ENCODE measurements at places on chromosomes 5 and 9.

DNA sequence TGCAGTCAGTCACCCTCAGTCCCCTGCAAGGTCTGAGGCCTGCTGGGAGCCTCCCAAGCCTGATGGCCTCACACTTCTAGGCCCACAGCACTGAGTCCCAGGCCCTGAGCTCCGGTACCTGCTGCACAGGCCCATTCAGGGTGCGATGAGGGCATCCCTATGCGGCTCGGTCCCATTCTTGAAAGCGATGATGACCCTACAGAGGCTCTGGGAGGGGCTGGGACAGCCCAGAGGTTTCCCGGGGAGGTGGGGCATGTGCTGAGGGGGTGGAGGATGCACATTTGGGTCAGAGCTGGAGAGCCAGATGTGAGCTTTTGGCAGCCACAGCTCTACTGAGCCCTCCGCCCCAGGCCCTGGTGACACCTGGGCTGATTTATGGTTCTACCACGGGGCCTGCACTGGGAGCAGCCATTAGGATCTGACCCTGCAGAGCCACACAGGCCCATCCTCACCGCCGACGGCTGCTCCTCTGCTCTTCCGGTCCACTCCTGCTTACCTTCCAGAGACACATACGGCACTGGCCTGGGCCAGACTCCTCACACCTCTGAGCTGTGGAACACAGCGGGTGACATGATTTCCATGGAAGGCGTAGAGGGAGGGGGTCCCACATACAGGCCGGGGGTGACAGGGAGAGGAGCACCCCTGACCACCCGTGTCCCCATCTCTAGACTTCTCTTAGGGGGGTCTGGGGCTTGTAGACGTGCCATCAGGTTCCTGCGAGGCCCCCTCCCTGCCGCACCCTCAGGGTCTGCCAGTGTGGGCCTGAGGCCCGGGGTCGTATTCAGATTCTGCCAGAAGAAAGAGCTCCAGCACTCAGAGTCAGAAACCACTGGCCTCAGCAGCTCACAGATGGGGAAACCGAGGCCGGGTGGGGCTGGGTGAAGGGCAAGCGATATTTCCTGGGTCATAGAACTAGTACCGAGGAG is 53.4 kb downstream of the COL23A1 start:
- no peak for DNase-seq

GRCh38 chr9:6415266-6415665 is 2.3 kb downstream of the UHRF2 start:
- DNase-seq = no peak

DNA sequence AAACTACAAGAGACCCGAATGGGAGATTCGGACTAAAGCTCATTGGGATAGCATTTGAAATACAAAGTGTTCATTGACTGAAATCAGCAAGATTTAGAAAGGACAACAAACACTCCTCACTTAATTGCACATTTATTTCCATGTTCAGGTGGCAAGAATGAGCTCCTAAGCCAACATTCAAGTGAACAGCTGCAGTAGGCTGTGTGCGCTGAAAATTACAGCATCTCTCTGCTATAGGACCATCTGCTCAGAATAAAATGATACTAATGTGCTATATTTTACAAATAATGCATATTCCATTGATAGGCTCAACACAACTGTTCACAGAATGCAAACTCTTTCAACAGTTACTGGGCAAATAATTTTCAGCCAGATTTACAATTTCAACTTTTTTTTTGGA is 61.8 kb downstream of the ELAVL2 start:
- no peak for DNase-seq

DNA sequence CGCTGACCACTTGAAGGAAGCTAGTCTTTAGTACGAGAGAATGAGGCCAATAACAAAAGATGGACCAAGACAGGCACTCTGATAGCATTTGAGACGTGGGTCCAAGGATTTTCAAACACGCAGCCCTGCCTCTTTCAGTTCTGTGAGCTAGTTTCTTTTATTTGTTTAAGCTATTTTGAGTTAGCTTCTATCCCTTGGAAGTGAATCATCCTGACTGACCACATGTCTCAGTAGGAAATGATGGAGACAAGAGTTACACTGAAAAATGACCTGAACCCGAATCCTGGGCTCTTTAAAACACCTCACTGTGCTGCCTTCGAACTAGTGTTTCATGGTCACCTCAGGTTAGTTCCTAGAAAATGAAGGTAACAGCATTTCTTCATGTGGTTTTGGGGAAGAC is 9.9 kb downstream of the TEK start:
- DNase-seq = no peak

GRCh38 chr9:81669041-81669651 is 20.2 kb downstream of the TLE1 start:
- no peak for DNase-seq
